ENCODE measurements at places on chromosomes 6 and 20.

GRCh38 chr6:17392978-17393891 is at the start of gene CAP2:
CAP2 (plus strand) TSS chr6:17393595; CDS start chr6:17421556, 27,961 bp downstream.
- no peak for DNase-seq

DNA sequence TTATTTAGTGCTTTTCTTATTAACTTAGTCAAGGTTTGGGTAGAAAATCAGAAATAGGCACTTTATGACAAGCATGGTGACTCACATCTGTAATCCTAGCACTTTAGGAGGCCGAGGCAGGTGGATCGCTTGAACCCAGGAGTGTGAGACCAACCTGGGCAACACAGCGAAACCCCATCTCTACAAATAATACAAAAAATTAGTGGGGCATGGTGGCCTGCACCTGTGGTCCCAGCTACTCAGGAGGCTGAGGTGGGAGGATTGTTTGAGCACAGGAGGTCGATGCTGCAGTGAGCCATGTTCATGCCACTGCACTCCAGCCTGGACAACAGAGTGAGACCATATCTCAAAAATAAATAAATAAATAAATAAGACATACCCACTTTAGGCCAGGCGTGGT is 51.3 kb upstream of the THEMIS start:
- DNase-seq = no peak

GRCh38 chr20:35551503-35551902 is 9.6 kb downstream of the ERGIC3 start:
- no peak for DNase-seq

- no peak for DNase-seq
Measured at GRCh38 chr6:116191881-116192280, 62.0 kb downstream of the TSPYL4 start.

DNA sequence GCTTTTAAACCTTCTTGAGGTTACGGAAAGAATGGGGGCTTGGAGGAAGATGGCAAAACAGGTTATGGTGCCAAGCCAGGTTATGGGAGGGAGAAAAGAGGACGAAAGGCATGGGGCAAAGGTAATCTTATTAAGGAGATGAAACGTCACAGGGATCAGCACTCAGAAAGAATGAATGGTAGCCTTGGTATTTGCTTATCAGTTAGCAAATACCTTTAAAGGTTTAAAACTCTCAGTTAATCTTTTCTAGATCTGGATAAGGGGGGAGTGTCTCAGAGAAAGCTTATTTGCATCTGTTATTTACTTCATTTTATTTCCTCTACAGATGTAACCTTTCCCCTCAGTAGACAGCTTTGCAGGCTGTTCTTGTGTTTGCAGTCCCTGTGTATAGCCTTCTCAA is 55.5 kb upstream of the EEF1E1 start:
- DNase-seq = no peak

Measured in T-helper 2 cell treated with Interferon-gamma antibody and Interleukin-4, amounts not matched to agents 5 μg/mL and 100 μg/mL, for 36 hours (primary cell).